IMR-90 (cell line): ENCODE measurements at places on chromosomes 7 and 10. TPM values are rescaled to one million over a fixed set of nuclear protein-coding genes. Genes with fewer than 3 reads are reported as not detected.

Gene CCDC3
- under 0.01 and 0.36 TPM in 2 replicates for total RNA-seq

DNA sequence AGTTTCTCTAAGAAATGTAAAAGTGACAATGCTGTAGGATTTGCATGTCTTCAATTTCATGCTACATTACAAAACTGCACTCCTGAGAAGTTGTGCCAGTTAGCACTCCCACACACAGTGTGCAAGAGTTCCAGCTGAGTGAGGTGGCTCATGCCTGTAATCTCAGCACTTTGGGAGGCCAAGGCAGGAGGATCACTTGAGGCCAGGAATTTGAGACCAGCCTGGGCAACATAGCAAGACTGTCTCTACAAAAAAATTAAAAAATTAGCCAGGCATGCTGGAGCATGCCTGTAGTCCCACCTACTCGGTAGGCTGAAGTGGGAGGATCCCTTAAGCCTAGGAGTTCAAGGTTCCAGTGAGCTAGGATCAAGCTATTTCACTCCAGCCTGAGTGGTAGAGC, 44.6 kb downstream of the FRA10AC1 start:
- no peak for DNase-seq

GRCh38 chr10:89301721-89302445, at the start of gene IFIT2:
Gene IFIT2 (plus strand): TSS chr10:89302046. CDS start chr10:89302124, 78 bp downstream.
- DNase-seq = peak; percentile 80

Gene NKX2-3
- not detected in 2 replicates for total RNA-seq

Gene DOCK1
- 71.0 and 79.2 TPM in 2 replicates for total RNA-seq
